ENCODE measurements at places on chromosomes 6 and 20.

DNA sequence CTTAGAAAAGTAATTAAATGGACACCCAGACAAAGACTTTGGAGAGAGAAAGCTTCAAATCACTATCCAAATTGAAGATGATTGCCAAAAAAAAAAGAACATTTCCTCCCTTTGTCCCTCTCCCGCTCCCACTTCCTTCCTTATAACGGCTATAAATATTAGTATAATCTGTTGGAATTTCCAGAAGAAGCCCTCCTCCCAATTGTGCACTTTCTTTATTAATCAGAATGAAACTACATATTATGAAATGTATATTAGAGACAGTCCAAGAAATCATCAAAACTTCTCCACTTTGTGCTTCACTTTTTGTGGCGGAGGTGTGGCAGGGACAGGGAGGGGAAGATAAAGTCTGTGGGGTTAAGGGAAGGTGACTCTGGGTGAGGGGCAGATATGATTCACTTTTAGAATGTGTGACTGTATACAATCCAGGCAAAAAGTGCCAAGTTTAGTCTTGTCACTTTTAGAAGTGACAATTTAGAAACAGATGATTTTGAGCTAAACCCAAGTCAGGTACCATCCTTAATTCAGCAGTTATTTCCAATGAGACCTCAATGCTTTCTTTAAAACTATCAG is 195.0 kb upstream of the MARCKS start:
- no peak for DNase-seq

DNA sequence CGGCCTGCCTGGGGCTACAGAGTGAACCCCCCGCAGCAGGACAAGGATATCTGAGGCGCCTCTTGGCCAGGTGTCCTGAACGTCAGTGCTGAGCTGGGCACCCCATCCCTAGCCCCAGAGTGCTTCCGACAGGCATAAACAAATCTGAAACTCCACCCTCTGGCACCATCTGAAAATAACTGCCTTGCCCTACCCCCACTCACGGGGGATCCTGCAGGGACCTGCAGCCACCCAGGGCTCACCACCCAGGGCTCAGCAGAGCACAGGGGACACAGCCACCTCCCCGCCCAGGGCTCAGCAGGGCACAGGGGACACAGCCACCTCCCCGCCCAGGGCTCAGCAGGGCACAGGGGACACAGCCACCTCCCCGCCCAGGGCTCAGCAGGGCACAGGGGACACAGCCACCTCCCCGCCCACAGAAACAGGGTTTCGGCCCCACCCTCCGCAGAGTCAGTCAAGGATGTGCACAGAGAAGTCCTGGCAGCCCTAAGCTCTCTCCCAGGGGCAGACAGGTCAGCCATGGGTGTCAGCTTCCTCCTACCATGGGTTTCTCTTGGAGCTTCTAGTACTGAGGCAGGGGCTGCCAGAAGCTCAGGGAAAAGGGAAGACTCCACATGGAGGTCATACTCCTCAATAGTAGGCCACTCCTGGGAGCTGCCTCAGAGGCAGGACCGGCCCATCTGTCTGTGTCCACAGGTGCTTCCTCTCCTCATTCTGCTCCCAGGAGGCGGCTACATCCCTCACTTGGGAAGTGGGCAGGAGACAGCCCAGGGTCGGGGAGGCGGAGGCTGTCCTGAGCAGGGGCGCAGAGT is 4.6 kb downstream of the UCKL1 start:
- DNase-seq: no peak

- DNase-seq: no peak
Observed at GRCh38 chr6:135820340-135820739, 31.2 kb upstream of the PDE7B start.

DNA sequence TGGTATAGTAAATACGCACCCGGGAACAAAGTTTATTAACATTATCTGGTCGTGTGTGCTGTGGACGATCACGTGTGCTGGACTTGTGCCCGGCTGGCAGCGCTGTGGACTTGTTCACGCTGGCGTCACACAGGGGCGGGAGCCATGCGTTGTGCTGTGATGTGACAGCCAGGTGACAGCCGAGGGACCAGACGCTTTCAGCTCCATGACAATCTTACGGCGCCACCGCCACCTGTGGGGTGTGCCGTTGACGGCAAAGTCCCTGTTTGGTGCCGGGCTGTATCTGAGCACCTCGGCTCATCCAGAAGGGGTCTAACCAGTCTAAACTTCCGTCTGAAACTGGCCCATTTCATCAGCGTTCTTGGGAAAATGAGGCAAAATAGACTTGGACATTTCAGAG is 25.2 kb downstream of the DLL1 start:
- no peak for DNase-seq

- no peak for DNase-seq
Observed at GRCh38 chr6:157240960-157241311, 82.4 kb downstream of the TMEM242 start.

- DNase-seq: no peak
Observed at GRCh38 chr6:80029470-80029869, 25.0 kb downstream of the TTK start.

DNA sequence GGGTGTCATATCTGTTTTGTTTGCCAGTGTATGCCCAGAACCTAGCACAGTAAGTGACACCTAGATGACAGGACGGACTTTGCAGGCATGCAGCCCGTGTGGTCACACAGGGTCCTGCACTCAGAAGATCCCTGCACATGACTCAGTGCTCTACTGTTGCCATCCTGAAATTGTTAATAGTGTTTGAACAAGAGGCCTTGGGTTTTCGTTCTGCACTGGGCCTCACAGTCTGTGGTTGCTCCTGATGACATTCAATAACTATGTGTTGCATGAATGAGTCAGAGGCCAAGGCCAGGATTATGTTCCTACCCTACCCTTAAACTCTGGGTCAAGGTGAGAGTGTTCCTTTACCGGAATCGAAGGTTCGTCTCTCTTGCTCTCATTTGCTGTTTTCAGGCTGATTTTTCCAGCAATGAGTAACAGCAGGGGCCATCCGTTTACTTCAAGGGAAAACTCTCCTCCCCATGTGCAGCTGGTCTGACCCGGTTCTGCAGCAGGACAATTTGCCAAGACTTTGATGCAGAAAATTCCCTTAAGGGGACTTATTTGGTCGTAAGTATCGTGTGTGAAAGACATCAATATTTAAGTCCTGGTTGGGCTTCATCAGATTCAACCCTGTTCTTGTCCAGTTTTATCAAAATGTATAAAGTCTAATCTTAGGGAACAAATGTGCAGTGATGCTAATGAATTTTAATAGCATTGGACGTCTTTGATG is 13.0 kb upstream of the PFDN4 start:
- peak; percentile 78 for DNase-seq

GRCh38 chr20:57213291-57213690 is 53.1 kb downstream of the BMP7 start:
- no peak for DNase-seq

- DNase-seq: peak; percentile 30
Observed at GRCh38 chr20:35742741-35743523, 872 bp upstream of the RBM39 start.

DNA sequence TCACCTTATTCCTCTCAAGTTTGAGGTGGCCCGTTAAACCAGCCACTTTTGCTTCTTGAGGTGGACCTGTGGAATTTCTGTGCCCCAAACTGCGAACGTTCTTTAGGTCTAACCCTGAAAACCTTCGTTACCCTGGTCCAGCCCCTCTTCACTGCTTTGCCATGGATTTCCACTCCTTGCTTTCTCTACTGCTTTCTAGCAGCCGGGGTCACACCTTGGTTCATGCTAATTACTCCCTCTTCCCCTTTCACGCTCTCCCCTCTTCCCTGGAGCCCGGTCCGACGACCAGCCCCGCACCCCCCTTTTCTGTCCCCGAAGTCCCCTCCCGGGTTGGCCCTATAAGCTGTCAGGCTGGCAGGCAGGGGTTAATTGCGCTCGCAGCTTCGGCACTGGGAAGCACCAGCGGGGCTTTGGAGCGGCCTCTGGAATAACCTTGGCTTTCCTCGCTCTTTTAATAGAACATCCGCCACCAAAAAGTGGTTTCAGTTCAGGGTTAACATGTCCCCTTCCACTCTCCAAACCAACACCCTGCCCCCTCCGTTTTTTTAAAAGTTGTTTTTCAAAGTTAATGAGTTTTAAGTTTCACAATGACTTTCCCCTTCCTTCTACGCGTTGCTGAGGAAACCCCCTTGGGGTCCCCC is 1.4 kb upstream of the HIVEP1 start:
- DNase-seq: no peak
